Activated CD4-positive, alpha-beta T cell treated with anti-CD3 and anti-CD28 coated beads, Interleukin-2, amount 50 U/mL, for 16 hours (primary cell): ENCODE measurements at places on chromosomes 7 and 10.
A peak's percentile ranks its signal among the peaks of the same experiment; 100 is the strongest.

GRCh38 chr10:17181751-17182150 is 19.7 kb downstream of the TRDMT1 start:
- no peak for DNase-seq

DNA sequence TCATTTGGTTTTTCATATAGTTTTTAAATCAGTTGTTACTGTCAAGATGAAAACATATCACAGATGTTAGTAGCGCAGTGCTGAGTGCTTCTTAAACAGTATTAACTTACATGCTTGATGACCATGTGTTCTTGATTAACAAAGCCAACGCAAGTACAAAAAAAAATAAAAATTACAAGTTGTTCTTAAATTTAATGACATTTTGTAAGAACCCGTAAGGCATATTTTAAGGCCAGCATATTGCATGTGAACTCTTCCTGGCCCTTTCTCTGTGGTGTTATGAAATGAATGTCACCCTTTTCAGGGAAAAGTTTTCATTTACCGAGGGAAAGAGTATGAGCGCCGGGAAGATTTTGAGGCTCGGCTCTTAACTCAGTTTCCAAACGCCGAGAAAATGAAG is 140.4 kb upstream of the NPS start:
- no peak for DNase-seq

DNA sequence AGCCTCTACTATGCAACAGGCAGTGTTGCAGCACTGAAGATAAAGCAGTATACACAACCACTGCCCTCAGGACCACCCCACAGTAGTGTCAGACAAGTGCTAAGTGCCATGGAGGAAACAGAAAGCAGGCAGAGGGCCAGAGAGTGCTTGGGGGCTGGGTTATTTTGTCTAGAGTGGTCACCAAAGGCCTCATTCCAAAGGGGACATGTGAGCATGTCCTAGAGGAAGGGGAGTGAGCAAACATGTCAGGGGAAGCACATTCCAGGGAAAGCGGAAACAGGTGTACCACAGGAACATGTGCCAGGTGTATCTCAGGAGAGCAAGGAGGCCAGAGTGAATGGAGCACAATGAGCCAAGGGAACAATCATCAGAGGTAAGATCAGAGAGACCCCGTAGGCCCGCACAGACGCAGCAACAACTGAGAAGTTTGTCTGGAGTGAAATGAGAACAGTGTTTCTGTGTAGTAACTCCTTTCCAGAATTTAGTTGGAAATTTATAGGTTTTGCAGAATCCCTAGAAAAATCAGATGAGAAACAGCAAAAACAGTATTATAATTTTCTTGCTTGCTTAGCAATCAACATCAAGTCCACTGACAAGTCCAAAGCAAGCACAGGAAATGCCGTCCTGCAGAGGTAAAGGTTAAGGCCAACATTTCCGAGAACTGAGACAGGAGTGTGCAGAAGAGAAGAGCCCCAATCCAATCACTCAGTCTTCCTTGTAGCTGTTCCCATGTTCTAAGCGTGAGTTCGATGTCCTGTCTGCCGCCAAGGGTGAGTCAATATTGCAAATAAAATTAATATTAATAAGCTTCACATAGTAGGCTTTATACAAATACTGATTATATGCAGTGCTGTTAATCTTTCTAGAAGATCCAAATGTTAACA is 67.3 kb downstream of the SGMS1 start:
- DNase-seq, result no peak

GRCh38 chr7:101206665-101207042 is 5.8 kb upstream of the MOGAT3 start:
- DNase-seq, result no peak

GRCh38 chr10:44233561-44234482 is 151.1 kb downstream of the CXCL12 start:
- DNase-seq, result no peak

DNA sequence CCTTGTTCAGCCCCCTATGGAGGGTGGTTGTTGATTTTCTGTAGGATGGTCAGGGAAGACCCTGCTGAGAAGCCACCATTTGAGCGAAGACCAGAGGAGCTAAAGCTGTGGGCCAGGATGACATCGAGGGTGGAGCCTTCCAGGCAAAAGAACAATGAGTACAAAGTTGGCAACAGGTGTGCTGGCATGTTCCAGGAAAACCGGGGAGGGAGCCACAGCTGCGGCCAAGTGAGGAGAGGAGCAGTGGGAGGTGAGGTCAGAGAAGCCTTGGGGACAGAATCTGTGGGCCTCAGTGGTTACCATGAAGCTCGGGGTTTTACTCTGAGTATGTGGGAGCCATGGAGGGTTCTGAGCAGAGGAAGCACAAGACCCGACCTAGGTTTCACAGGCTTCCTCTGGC is 75.6 kb upstream of the ZNF479 start:
- no peak for DNase-seq

DNA sequence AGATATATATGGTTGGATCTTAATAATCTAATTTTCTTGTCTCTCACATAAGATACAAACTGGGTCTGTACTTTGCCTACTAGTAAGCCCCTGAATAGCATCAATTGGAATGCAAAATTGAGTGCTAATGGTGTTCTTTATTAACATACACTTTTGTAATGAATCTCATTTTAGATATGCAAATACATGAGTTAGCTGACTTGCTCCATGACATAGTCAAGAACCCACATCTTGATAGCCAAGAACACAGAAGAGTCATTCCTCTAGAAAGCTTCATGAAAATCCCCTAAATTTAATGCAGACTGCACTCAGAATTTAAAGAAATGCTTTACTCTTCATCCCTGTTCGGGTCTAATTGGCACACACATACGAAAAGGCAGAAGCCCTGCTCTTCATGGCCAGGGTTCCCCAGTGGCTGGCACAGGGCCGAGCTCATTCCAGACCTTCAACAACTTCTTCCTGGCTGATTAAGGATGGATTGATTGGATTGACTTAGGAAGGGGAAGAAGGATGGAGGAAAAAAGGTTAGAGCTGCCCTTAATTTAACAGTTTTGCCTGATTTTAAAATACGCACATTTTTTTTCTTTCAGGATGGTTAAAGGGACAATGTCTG is 431.1 kb upstream of the KLF6 start:
- DNase-seq, result no peak

GRCh38 chr10:120891365-120891764 is 40.2 kb downstream of the WDR11 start:
- DNase-seq, result no peak

GRCh38 chr10:26310361-26310760 is 93.8 kb downstream of the GAD2 start:
- DNase-seq, result no peak

DNA sequence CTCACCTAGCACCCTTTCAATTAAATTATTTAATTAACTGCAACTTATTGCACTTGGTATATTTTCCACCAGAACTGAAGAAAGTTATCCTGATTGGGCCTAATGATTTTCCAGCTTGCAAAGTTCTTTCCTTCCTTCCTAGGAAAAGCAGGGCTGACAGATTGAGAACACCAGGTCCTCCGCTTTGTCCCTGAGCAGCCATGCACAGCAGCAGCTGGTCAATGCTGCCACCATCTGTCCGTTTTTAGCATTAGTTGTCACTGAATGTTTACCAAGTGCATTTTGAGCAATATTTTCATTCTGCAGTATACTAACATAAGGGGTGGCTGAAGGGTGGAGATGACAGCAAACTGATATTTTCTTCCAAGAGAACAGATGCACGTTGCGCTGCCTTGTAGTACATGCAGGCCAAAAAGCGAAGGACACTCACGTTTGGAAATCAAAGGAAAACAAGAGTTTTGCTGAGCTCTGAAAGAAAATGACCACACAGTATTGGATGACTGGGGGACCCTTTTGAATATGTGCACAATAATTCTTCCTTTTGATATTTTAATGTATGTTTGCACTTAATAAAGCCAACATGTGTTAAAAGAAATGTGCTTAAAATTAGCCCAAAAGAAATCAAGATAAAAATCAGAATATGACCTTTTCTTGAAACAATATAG is 248.8 kb upstream of the PTN start:
- peak; percentile 32 for DNase-seq

DNA sequence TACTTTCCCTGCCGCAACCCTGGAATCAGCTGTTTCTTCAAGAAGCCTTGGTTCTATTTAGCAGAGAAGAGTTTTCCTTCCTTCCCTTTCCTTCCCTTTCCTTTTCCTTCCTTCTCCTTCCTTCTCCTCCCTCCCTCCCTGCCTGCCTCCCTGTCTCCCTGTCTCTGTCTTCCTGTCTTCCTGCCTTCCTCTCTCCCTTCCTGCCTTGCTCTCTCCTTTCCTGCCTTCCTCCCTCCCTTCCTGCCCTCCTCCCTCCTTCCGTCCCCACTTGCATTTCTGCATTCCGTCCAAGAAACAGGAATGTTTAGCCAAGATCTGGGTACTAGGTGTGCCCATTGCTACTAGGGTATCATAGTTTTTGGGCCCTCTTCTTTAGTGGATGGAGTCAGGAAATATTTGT is 21.9 kb downstream of the SND1 start:
- no peak for DNase-seq

DNA sequence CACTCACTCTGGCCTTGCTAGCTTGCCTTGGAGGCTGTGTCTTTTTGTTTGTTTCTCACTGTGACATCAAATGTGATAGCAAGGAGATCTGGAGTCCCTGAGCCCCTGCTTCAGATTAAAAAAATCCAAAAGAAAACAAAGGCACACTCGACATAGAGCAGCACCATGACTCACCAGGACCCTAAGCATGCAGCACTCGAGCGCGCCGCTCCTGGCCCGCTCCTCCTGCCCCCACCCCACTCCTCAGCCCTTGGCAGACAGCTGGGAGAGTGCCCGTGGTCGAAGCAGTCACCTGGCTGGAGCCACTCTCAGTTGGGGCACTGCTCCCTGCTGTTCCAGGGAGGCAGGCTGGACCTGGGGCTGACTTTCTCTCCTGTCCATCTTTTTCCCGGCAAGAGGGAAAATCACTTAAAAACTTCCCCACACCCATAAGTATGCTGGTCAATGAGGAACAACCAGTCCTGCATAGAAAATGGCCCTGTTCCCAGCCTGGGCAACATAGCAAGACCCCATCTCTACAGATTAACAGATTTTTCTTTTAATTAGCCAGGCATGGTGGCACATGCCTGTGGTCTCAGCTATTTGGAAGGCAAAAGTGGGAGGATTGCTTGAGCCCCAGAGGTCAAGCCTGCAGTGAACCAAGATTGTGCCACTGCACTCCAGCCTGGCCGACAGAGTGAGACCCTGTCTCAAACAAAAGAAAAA is 128.4 kb downstream of the PAXIP1 start:
- no peak for DNase-seq

DNA sequence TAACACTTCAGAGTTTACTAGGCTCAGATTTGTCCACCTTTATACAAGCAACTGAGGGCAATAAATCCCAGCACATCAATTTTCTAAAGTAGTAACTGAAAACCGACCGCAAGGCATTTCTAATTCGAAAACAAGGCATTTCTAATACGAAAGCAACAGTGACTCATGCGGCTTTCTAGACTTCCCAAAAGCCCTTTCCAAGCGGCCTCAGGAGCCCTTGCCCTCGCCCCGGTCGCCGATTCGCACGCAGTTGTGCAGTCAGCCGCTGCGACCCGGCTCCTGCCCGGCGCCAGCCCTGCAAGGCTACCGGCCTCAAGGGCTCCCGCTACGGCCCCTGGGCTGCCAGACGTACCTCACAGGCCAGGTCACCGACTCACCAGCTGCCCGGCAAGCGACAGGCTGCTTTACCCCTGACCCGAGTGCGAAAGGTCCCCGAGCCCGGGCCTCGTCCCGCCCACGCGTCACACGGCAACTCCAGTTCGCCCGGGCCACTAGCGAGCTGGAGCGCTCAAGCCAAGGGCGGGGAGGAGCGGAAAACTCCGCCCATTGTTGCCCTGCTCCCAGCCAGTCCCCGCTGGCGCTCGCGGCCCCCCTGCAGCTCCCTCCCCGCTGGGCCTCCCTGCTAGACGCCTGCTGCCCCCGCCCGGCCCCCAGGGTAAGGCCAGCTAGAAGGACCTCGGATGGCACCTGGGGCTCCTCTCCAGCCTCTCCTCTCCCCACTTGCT is 7.3 kb downstream of the NCOA4 start:
- peak; percentile 84 for DNase-seq

DNA sequence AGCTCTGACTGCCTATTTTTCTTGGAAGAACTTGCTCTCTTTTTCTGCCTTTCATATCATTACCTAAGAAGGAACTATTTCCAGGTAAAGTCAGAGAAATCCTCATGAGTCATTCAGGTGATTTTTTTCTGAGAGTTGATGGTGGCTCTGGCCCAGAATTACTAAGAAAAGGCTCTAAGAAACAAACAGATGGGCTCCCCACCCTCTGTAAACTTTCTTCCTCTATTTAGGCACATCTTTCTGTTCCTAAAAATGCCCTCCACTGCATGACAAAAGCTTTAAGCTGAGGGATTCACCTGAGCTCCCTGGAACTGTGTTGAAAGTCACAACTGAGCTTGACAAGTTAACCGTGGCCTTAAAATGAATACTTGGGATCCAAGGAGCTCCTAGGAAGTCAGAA is 1.6 kb downstream of the OLAH start:
- DNase-seq, result no peak

DNA sequence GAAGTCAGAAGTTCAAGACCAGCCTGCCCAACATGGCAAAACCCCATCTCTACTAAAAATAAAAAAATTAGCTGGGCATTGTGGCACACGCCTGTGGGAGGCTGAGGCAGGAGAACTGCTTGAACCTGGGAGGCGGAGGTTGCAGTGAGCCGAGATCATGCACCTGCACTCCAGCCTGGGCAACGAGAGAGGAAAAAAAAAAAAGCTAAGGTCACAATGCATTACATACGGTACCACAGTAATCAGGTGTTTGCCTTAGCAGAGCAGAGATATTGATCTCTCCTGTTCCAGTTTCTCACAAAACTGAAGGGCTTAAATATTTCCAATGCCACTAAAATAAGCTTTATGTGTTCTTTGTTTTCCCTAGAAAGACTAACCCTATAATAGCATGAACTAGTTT is 7.5 kb downstream of the PDZD8 start:
- no peak for DNase-seq

DNA sequence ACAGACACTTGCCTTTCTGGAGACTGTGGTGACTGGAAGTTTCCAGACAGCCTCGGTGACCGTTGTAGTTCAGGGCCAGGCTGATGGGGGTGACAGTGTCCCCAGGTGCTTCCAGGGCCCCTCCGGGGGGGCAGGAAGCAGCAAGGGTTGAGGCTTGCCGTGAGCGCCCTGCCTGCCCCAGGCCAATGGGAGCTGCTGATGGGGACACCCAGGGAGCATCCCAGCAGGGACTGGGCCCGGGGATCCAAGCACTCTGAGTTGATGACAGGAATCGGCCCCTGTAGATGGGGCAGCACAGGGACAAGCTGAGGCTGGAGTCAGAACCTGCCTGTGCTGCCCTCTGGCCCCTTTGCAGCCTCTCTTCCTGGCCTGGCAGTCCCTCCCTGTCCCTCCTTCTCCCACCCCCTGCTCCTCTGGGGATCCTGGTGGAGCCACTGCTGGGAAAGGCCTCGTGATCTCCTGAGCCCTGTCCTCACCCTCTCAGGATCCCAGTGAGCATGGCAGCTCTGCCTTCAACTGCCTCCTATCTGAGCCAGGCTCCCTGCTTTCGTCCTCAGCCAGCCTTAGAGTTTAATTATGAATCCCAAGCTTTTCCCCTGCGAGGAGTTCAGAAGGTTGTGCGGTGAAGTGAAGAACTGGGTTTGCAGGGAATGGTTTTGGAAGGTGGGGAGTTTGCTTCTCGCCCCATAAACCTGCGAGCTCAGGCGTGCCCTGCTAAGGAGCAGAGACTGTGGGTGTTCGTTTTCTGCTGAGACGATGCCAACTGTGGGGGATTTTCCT is 84.7 kb downstream of the ADCY1 start:
- no peak for DNase-seq

- peak; percentile 7 for DNase-seq
These were observed at the start of gene THSD7A for GRCh38 chr7:11831736-11832495. THSD7A (minus strand) TSS chr7:11832198; CDS start chr7:11831946, 252 bp downstream.
